ENCODE measurements at places on chromosomes 11 and 22.

- peak; percentile 64 for DNase-seq
Observed at GRCh38 chr22:19984201-19984753, 32.3 kb downstream of the ARVCF start.

DNA sequence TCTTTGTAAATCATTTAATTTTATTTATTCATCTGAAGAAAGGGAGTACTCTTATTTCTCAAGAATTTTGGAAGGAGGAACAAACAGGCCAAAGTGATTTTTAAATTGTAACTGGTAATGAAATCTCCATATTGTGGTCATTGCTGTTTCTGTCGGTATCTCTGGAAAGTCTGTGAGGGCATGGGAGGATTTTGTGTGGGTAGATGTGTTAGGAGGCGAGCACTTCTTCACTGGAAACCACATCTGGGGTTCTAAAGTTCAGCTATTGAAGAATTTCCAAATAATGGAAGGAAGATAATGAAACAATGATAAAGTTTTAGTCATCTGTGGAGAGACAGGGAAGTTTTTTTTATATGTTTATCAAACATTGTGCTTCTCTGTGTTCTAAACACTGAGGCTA is 6.6 kb downstream of the TRIM34 start:
- DNase-seq = no peak

- no peak for DNase-seq
Observed at GRCh38 chr22:41338614-41339212, 37.4 kb downstream of the ZC3H7B start.

GRCh38 chr22:36540867-36541642 is 12.1 kb upstream of the EIF3D start:
- no peak for DNase-seq

- no peak for DNase-seq
Observed at GRCh38 chr11:75429902-75430713, 2.9 kb downstream of the KLHL35 start.

- no peak for DNase-seq
Observed at GRCh38 chr22:43272301-43272700, 70.9 kb downstream of the SCUBE1 start.

- DNase-seq = no peak
Observed at GRCh38 chr11:59556115-59556916, 45.0 kb downstream of the OR4D9 start.

GRCh38 chr22:43008509-43008908 is 6.4 kb downstream of the PACSIN2 start:
- DNase-seq = no peak

DNA sequence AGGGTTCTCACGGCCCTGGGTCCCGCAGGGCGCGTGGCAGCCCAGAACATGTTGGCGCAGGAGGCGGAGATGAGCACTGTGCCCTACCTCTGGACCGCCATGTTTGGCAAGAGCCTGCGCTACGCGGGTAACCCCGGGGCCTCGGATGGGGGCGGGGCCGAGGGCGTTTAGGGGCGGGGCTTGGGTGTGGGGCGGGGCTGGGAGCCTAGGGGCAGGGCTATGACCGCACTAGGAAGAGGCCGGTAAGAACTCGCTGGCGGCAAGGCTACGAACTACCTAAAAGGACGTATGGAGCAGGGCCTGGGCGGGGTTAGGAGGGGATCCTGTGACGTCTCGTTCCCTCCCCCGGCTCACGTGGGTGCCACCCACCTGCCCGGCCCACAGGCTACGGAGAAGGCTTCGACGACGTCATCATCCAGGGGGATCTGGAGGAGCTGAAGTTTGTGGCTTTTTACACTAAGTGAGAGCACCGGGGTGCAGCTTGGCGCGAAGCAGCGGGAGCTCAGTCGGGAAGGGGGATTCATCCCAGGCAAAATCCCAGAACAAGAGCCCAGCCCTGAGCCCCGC is 2.8 kb upstream of the LZTR1 start:
- no peak for DNase-seq

GRCh38 chr11:15852179-15852578 is 504.2 kb downstream of the SOX6 start:
- DNase-seq = no peak

GRCh38 chr11:87063982-87064381 is 26.2 kb downstream of the TMEM135 start:
- no peak for DNase-seq

GRCh38 chr11:70133771-70134335 is 55.7 kb downstream of the ANO1 start:
- DNase-seq = no peak

DNA sequence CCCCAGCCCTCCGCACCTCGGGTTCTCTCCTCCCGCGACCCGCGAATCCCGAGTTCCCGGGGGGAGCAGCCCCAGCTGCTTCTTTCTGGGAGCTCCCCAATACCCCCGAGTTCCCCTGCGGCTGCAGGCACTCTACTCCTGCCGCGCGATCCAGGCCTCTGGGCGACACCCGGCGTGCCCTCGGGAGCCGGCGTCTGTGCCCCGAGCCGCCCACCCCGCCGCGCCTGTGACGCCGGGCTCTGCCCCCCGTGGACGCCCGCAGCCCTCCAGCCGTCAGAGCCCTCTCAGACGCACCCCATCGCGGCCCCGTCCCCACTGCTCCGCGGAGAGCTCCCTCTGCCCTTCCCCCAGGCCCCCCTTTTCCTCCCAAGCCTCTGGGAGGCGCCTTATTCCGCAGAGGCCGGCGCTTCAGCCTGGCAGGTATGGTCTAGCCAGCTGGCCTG is 422 bp downstream of the GLB1L2 start:
- no peak for DNase-seq

DNA sequence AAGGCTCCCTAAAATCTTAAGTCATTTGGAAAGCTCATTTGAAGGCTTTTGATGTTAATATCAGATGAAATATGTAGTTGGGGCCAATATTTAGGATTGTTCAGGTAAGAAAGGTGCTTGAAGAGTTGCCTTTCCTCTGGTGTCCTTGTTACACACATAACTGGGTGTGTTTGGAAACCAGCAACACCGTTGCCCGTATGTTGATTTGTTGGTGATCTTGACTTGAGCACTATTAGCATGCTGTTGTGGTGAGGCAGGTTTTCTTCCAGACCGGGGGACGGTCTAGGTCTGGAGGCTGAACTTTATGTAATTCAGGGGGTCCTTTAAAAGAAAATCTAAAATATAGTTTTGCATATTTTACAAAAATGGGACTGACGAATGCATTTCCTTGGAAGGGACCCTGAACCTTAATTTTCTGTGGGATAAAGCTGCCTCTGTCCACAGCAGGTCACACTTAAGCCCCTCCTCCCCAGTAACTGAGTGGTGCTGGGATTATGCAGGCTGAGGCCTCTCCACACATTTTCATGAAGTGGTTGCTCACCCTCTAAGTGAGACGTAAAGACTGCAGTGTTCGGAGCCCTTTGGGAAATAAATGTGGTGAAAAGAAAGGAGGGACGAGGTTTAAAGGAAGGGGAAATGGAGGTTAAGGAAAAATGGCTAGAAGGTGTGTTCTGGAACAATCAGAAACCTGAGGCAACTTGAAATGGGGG is 1.8 kb downstream of the YWHAH start:
- no peak for DNase-seq

DNA sequence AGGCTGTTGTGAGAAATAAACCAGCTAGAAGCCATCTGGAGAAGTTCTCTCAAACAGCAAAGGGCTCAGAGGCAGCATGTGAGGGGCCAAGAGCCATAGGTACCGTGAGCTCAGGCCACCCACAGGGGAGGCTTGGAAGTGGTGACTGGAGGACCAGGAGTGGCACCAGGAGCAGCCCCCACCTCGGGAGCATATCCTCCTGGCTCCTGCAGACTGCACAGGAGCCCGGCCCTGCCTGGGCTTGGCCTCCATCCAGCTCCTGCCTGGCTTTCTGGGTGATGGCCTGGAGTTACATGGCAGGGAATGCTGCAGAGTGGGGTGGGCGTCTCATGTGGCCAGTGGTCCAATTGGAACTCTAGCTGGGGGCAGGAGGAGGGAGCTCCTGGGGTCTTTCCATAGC is 4.2 kb upstream of the MPPED1 start:
- no peak for DNase-seq

- DNase-seq = no peak
Observed at GRCh38 chr11:131079036-131079435, 162.8 kb upstream of the SNX19 start.

GRCh38 chr22:30687358-30687757 is 7.3 kb upstream of the OSBP2 start:
- DNase-seq = no peak

GRCh38 chr11:79461144-79461543 is 20.3 kb upstream of the TENM4 start:
- peak; percentile 5 for DNase-seq

GRCh38 chr11:83008581-83008923 is 63.1 kb downstream of the RAB30 start:
- no peak for DNase-seq

DNA sequence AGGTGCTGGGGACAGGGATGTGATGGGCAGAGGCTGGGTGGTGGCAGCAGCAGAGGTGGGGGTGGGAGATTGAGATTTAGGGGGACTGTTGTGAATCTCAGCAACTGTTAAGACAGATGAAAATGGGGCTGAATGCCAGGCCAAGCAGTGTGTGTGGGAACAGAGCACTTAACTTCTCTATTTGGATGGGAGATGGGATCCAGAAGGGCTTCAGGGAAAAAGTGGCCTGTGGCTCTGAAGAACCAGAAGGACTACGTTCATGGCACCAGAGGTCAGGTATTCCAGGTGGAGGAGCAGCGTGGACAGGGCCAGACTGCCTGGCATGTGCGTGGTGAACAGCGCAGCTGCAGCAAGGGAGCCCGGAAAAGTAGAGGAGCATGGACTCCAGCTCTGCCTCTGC is 82.6 kb upstream of the SYT13 start:
- DNase-seq = no peak

GRCh38 chr22:48209473-48210197 is 1447.2 kb downstream of the TBC1D22A start:
- no peak for DNase-seq

GRCh38 chr11:122104341-122104740 is 11.7 kb downstream of the BLID start:
- no peak for DNase-seq

DNA sequence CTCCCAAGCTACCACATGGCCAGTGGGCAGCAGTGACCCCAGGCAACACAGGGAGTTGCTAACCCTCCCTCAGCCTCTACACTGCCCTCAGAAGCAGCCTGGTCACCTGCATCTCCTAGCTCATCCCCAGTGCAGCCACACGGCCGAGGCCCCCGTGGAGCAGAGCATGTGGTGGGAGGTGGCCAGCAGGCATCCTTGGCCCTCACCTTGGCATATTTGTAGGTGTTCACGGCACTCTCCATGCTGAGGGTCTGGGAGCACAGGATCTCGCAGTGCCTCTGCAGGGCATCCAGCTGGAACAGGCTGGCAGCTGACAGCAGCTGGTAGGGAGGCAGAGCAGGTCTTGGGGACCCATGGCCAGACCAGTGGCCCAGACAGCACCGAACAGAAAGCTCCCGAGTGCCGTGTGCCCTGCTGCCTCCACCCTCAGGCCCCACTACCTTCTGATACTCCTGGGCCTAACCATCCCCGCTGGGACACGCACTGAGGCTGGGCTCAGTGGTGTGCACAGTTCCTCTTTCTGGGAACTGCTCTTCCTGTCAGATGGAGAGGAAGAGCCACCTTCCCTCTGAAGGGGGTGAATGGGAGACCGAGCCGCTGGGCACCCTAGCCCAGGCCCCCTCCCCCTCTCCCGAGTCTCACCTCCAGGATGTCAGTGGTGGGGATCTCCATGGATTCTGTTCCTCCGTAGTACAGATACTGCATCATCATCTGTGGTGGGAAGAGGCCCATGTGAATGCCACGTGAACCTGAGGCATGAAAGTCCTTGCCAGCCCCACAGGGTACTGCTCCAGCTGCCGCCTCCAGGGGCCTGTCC is 48.8 kb downstream of the NAT10 start:
- no peak for DNase-seq
